AG20443 (cell line): ENCODE measurements at places on chromosomes 3 and 15.

GRCh38 chr15:88590759-88591158 lies 30.4 kb upstream of the AEN start:
- no peak for DNase-seq

- no peak for DNase-seq
Measured at GRCh38 chr15:98722209-98722608, 73.9 kb downstream of the IGF1R start.

DNA sequence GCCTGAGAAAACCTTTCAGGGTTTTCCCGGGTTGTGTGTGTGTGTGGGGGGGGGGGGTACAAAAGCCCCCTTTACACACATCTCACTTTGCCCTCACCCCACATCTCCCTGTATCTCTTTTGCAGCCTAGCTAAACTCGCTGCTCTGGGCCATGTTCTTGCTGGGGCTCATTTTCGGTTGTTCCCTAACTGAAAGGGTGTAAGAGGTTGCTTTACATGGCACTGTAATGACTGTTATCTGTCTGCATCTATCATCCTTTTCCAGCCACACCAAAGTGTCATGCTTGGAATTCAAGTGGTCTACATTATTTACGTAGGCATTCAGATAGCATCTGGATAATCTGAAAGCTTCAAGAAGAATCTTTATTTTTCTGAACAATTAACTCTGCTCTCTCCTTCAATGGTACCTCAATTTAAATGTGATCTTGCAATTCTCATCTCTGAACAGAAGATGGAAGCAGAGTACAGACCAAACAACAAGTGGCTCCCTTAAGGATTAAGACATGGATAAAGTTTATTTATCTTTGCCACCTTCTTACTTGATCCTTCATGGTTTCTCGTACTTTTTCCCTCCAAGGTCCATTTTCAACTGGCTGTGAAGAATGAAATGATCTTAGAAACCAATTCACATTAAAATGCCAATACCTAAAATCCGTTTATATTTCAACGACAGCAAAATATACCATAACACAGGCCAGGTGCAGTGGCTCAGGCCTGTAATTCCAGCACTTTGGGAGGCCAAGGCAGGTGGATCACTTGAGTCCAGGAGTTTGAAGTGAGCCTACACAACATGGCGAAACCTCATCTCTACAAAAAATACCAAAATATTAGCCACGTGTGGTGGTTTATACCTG lies 34.9 kb downstream of the DCLK3 start:
- peak; percentile 67 for DNase-seq

- DNase-seq: no peak
Measured at GRCh38 chr3:120608506-120608905, 12.4 kb downstream of the NDUFB4 start.

DNA sequence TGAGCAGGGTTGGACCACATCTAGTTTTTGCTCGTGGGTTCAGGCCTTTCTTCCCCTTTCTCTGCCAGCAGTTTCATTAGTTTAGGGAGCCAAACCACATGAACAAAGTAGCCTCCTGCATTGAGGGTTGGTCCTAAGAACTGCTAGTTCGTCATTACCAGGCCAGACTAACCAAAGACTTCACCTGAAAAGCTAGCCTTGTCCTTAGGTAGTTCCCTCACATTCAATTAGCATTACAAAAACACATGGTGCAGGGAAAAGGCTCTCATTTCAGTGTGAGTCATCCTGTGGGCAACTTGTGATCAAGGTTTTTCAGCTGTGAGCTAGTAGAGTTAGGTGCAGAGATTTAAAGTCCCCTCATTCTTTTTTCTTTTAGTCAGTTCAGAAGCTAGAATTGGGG lies 279.3 kb upstream of the CTNNB1 start:
- peak; percentile 22 for DNase-seq

GRCh38 chr3:162665684-162666391 lies 1169.2 kb downstream of the OTOL1 start:
- no peak for DNase-seq

- peak; percentile 62 for DNase-seq
Measured at GRCh38 chr15:37880009-37880834, 54.2 kb upstream of the TMCO5A start.

DNA sequence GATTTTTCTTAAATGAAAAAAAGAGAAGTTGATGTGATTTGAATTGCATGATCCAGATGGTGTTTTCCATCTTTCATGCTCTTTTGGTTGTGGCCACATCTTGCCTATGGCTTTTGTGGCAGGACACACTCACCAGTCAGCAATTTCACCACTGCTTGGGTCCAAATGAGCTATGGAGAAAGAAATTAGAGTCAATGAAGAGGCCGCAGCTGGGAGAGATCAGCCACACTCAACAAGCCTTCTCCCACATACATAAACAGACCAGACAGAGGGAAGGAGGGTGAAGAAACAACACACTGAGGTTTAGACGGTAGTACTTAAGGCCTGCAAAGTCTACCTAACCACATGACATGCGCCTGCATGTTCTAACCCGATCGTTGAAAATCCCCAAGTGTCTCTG lies 110.7 kb upstream of the CDIN1 start:
- DNase-seq: peak; percentile 68

- no peak for DNase-seq
Measured at GRCh38 chr15:50184863-50185504, 3.0 kb downstream of the SLC27A2 start.

- no peak for DNase-seq
Measured at GRCh38 chr3:194212845-194213331, 76.9 kb downstream of the HES1 start.
